ENCODE measurements at places on chromosomes 3 and 15.

GRCh38 chr3:71977525-71977924 is 192.6 kb upstream of the PROK2 start:
- no peak for DNase-seq

DNA sequence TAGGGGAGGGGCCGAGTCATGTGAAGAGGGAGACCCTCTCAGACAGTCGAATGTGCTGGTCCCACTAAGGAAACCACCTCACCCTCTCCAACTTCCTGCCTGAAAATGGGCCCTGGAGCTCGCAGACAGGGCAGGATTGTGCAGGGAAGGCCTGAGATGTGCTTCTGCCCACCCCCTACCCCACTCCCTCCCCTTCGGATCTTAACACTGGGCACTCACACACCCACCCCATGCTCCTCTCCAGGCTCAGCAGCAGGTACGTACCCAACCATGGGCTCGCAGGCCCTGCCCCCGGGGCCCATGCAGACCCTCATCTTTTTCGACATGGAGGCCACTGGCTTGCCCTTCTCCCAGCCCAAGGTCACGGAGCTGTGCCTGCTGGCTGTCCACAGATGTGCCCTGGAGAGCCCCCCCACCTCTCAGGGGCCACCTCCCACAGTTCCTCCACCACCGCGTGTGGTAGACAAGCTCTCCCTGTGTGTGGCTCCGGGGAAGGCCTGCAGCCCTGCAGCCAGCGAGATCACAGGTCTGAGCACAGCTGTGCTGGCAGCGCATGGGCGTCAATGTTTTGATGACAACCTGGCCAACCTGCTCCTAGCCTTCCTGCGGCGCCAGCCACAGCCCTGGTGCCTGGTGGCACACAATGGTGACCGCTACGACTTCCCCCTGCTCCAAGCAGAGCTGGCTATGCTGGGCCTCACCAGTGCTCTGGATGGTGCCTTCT is 20.0 kb downstream of the ATRIP start:
- DNase-seq = no peak

DNA sequence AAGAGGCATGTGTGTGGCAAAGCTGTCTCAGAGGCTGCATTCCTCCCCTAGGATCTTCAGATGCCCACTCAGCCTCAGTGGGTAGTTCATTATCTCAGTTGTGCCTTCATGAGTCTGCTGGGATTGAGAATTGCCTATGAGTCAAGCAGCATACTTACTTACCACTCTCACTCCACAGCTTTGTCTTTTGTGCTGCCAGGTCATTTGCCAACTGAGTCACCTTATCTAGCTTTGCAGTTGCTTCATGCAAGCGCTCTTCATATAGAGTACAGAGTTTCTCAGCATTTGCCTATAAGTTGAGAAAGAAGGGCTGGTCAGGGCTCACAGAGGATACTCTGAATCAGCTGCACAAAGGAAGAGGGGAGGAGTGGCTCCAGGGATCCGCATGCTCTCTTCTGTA is 89.5 kb downstream of the MYH15 start:
- peak; percentile 92 for DNase-seq

- DNase-seq = peak; percentile 46
Measured at GRCh38 chr3:13025090-13025489, 48.1 kb downstream of the IQSEC1 start.

- no peak for DNase-seq
Measured at GRCh38 chr3:115666920-115667737, 43.8 kb downstream of the GAP43 start.

GRCh38 chr3:10707400-10708215 is 108.4 kb upstream of the SLC6A11 start:
- DNase-seq = no peak

GRCh38 chr15:70569091-70569713 is 194.2 kb downstream of the UACA start:
- peak; percentile 82 for DNase-seq

GRCh38 chr3:171314341-171314740 is 145.9 kb downstream of the TNIK start:
- no peak for DNase-seq

- DNase-seq = peak; percentile 95
Measured at GRCh38 chr15:94042180-94042928, 189.0 kb upstream of the MCTP2 start.

- DNase-seq = no peak
Measured at GRCh38 chr3:166446291-166446690, 609.1 kb upstream of the BCHE start.

GRCh38 chr3:97241417-97241816 is 427.0 kb downstream of the EPHA6 start:
- DNase-seq = no peak

- DNase-seq = peak; percentile 98
Measured at GRCh38 chr15:59372352-59373211, at the start of gene MYO1E. Gene MYO1E (minus strand): TSS chr15:59372871. CDS start chr15:59372500, 371 bp downstream.

GRCh38 chr3:195906865-195907683 is 1.3 kb downstream of the TNK2 start:
- no peak for DNase-seq

- no peak for DNase-seq
Measured at GRCh38 chr3:5429517-5429890, 242.0 kb downstream of the EDEM1 start.

DNA sequence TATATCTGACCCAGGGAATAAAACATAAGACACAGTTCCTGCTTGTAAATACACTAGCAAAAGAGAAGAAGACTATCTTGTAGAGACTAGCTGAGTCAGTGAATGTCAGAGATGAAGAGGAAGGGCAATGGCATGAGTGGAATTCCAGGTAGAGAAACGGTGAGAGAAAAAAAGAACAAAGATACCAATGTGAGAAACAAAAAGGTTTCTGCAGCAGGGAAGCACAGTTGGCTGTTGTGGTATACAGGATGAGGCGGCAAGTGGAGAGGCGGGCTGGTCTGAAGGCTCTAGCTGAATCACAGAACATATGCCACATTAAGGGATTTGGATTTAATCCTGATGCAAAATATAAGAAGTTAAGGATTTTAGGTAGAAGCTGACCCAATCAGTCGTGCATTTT is 17.1 kb upstream of the TASOR start:
- DNase-seq = no peak

DNA sequence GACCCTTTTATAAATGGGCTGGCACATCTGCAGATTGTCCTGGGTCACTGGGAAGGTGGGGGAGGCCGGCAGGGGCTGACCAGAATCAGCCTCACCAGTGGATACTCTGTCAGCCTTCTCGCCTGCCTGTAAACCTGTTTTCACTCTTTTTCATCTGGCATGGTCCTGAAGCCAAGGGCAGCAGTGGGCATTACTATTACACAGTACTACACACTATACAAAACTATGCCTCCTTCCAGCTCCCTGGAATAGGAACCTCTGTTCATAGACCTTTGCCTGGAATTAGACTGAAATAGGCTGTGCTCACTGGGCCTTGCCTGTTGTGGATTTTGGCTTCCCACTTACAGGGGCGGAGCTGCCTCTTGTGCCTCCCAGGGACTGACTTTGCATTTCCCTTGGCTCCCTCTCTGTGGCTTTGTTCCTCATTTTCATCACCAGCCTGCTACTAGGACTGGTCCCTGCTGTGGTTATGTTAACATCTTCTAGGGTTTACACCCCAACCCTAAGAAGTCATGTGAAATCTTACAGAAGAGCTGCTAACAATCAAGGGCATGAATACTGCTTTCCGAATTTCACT is 120.7 kb downstream of the FNDC3B start:
- DNase-seq = peak; percentile 81

DNA sequence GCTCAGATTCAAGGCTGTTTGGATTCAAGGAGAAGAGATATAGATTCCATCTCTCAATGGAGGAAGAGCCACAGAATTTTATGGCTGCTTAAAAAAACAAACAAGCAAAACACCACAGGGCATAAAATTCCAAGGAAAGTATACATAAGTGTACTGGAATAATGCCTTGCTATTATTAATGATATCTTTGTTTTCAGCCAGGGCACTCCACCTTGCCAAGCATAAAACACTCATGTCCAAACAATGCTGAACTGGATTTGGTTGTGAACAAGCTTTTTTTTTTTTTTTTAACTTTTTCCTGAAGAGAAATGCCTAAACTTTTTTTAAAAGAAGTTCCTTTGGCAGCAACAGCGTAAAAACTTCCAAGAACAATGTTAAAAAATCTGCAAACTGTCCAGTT is 4.8 kb upstream of the CLSTN2 start:
- peak; percentile 62 for DNase-seq

DNA sequence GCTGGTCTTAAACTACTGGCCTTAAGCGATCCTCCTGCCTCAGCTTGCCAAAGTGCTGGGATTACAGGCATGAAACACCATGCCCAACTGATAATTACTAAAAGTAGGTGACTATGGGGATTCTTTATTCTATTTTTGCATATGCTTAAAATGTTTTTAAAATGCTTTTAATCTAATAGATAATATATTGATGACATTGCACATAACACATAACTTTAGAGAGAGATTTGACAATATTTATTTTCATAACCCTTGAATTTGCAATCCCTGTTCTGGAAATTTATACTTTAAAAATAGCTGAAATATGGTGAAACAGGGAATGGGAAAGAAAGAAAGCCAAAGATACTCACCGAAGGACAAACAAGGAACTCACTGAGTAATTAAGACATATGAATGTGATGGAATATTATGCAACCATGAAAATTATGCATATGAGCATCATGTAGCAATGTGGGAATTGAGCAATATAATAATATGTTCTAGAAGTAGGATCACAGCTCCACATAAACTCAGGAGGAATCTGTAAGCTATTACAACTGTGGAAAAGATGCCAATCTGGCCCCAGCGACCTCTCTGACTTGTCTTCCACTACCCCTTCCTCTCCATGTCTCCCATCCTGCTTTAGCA is 2.0 kb downstream of the LRRC31 start:
- DNase-seq = no peak

DNA sequence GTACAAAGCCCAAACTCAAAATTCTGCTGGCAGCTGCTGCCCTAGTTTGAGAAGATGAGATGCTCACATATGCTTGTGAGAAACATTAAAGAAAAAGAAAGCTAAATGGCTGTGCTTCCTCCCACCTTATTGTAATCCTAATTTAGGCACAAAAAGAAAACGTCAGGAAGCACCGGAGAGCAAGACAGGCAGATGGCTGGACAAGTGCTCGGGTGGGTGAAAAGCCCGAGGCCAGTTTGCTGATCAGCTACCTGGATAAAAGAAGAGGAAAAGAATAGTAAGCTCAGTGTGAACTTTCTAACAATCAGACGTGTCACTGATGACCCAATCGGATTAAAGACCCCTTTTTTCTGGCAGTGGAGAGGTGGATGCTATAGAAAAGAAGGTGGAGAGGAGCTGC is 368.0 kb upstream of the ATP10A start:
- no peak for DNase-seq

DNA sequence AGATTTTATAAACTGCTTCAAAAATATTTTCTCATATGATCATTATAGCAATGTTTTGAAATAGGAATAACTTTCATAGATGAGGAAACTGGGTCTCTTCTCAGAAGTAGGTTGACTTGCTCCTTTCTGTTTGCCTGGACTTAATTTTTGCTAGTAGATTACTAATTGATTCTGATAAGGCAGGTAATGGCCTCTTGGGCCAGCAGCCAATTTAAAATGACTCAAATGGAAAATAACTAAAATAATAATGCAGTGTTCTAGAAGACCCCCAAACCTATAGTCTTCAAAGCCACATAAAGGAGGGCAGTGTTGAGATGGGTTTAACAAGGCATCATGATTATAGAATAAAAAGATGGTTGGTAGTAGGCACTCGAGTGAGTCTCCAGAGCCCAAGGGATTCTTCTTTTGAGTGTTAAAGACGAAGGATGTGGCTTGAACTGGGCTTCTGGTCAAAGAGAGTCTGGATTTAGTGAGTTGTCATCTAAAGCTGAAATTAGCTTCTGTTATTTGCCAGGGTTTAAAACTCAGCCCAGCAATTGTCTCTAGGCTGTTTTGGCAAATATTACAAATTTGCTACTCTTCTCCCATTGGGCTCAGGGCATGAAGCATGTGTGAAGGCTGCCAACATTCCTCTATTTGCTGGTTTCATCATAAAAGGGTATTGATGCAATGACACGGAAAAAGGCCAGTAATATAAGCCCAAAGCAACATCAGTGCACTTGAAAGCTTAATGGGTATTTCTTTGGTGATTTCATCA is 297.1 kb upstream of the MEIS2 start:
- no peak for DNase-seq

DNA sequence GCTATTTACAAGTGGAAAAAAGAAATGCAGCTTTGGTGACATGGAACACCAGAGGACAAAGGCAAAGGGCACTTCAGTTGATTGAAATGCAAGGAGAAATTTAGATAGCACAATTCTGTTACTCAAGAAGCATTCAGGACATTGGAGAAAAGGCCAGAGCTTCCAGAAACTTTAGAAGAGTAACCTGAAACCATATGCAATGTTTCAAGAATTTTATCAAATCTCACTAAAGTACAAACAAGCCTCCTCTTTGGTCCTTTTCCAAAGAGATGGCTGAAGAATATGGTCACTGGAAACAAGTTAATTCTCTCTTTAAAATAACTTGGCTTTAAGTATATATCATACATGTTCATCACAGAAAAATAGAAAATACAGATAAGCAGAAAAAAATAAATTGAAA is 14.6 kb upstream of the LMOD3 start:
- DNase-seq = no peak

- DNase-seq = no peak
Measured at GRCh38 chr3:53813229-53813628, 33.0 kb downstream of the CHDH start.

DNA sequence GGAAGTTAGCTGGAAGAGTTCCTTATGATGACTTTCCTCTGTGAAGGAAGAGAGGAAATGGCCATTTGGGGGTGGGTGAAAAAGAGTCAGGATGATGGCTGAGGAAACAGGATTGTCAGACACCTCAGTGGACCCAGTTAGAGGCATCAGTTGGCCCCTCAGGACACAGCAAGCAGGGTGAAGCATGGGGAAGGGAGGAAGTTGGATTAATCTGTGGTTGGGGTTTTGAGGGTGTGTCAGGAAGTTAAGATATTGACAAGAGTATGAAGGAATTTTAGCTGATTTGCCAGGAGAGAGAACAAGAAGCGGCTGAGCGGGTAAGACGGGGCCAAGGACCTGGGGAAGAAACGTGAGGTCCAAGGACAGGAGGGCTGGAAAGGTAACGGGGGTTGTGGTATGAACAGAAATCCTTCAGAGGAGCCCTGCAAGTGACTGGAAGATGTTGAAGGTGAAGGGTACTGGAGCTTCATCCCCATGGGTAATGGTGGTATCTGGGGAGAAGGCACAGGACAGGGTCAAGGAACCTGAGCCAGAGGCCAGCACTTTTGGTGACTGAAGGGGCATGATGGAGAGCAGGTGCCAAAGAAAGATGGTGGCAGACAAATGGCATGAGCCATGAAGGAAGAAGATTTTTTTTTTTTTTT is 2.7 kb downstream of the UQCC5 start:
- DNase-seq = no peak

- peak; percentile 59 for DNase-seq
Measured at GRCh38 chr3:193148688-193149473, 92.1 kb upstream of the PLAAT1 start.

DNA sequence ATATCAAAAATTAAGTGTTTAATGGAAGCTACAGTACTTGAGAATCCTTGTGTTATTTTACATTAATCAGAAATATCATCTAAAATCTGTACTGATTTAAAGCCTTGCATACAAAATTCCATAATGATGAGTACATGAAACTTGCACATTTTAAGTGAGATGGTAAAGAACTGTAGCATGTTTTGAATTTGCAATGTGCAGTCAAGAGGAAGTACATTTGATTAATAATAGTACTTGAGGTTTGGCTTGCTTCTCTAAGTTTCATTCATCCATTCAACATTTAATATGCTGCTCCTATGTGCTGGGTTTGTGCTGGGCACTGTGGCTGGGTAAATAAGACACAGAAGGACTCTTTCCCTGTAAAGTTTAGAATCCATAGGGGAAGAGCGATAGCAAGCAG is 332.3 kb downstream of the CNTN3 start:
- peak; percentile 2 for DNase-seq

GRCh38 chr15:88300861-88301260 is 44.3 kb upstream of the NTRK3 start:
- no peak for DNase-seq

- peak; percentile 19 for DNase-seq
Measured at GRCh38 chr15:73799466-73799865, 46.3 kb upstream of the INSYN1 start.
